ENCODE measurements at places on chromosomes 4 and X.

- no peak for DNase-seq
These were observed 3.4 kb upstream of the CPLX1 start for GRCh38 chr4:829291-829690.

DNA sequence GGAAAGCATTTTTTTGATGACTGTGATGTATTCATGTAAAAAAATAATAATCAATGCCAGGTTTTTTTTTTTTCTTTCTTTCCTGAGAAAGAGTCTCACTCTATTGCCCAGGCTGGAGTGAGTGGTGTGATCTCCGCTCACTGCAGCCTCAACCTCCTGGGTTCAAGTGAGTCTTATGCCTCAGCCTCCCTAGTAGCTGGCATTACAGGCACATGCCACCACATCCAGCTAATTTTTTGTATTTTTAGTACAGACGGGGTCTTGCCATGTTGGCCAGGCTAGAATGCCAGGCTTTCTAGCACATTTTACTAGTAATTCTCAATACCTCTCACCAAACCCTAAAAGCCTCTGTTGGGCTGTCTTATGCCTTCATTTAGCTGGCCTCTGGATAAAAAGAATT is 25.7 kb downstream of the GPM6B start:
- no peak for DNase-seq

DNA sequence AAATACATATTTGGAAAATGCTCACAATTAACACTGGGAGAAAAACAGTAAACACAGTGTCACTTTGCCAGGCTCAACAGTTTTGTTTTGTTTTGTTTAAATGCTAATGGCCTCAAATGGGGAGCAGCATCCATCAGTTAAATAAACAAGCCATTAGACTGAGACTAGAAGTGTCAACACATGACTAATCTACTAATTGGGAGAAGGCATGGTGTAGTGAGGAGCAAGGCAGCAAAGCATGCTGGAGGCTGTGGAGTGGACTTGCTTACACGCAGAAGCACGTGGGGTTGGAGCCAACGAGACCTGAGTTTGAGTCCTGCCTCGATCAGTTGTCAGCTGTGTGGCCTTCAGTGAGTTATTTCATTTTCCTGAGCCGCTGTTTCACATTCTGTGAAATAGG is 29.0 kb downstream of the UTP14A start:
- no peak for DNase-seq

GRCh38 chr4:68432320-68432719 is 14.9 kb upstream of the TMPRSS11E start:
- no peak for DNase-seq

GRCh38 chr4:168167714-168168284 is 75.5 kb downstream of the ANXA10 start:
- no peak for DNase-seq

DNA sequence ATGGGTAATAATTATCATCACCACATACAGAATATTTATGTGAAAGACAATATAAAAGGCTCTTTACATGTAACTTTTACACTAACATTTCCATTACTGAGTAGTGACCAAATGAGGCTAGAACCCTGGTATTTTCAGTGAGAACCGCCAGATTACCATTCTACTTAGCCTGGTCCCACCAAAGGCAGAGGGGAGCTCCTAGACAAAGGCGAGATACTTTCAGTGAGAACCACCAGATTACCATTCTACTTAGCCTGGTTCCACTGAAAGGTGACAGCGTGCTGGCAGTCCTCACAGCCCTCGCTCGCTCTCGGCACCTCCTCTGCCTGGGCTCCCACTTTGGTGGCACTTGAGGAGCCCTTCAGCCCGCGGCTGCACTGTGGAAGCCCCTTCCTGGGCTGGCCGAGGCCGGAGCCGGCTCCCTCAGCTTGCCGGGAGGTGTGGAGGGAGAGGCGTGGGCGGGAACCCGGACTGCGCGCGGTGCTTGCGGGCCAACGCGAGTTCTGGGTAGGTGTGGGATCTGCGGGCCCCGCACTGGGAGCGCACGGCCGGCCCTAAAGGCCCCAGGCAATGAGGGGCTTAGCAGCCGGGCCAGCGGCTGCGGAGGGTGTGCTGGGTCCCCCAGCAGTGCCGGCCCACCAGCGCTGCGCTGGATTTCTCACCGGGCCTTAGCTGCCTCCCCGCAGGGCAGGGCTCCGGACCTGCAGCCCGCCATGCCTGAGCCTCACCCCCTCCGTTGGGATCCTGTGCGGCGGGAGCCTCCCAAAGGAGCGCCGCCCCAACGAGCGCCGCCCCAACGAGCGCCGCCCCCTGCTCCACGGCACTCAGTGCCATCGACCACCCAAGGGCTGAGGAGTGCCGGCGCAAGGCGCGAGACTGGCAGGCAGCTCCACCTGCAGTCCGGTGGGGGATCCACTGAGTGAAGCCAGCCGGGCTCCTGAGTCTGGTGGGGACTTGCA is 1276.1 kb downstream of the PCDH7 start:
- DNase-seq, result no peak

GRCh38 chr4:186981161-186981560 is 257.5 kb upstream of the FAT1 start:
- DNase-seq, result no peak

GRCh38 chr4:115865736-115866135 is 752.3 kb upstream of the NDST4 start:
- no peak for DNase-seq

DNA sequence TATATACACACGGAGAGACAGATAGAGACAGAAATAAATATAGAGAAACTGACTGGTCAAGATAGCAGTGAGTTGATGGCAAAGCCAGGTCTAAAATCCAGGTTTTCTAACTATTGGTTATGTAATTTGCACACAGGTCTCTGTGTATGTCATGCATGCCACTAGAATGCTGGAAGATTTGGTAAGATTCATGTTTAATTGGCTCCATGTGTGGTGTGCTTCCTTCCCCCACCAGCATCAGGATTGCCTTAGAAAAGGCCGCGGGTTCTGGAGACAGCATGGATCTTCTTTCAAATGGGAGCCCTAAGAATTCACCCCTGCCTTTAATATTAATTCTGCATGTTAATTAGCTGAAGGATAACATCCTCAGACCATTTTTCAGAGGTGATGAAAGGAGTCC is 31.3 kb downstream of the HAND2 start:
- no peak for DNase-seq

GRCh38 chr4:7917669-7918068 is 22.0 kb downstream of the AFAP1 start:
- no peak for DNase-seq

DNA sequence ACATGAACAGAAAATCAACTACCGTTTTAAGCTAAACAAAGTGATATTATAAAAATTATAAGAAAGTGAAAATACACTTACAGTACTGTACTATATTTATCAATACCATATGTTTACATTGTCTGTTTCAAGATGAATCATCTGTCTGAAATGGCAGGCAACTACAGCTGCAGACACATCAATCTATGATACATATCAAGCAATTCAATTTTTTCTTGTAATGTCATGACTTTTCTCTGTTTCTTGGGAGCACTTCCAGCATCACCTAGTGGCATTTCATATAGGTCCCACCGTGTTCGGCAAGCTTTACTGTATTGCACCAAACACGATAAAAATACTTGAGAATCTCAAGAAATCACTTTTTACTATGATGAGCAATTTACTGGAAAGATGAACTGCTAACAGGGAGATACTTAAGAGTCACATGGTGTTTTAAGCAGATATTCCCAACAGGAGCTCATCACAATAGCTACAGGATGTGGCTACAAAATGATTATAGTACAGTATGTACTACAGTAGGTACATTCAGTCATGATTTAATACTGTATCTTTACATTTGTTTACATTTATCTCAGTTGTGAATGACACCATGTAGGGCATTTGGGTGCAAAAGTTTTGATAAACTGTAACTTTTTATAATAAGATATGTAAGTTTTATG is 207.4 kb downstream of the ADAM29 start:
- DNase-seq, result no peak

DNA sequence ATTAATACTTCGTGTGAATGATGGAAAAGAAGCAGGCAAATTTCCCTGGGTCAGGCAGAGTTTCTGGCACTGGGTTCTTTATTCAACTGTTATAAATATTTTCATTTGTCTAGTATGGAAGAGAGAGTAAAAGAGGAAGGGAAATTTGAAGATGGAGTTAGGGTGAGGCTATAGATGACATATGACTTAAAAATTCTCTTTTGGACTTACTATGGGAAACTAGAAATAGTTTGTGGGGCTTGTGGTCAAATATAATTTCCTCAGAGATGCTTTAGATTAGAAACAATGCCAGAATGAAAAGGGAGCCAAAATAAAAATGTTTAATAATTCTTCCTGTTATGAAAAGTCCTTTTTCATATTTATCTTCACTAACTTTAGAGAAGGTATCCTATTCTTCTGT is 103.2 kb downstream of the GC start:
- no peak for DNase-seq

DNA sequence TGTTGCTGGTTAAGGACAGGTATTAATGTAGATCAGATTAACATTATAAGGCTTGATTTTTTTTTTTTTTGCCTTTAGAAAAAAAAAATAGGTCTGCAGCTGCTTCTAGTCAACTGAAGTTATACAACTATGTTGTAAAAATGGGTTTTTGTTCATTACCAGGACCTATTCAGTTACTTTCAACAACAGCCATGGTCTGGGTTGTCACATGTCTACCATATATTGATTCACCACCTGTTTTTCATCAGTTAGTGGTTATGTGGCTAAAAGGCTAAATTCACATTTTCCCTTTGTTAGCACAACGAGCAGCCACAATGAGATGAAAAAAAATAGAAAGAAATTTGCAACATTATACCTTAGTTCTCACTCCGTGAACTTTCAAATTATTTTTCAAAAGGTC is 45.5 kb downstream of the GLRB start:
- DNase-seq, result no peak

- DNase-seq, result no peak
These were observed 178.0 kb upstream of the EMCN start for GRCh38 chr4:100695871-100696270.

- DNase-seq, result no peak
These were observed 46.8 kb downstream of the CRLF2 start for GRCh38 chrX:1165535-1166196.

GRCh38 chrX:155611302-155611701 is 1.4 kb downstream of the TMLHE start:
- no peak for DNase-seq

DNA sequence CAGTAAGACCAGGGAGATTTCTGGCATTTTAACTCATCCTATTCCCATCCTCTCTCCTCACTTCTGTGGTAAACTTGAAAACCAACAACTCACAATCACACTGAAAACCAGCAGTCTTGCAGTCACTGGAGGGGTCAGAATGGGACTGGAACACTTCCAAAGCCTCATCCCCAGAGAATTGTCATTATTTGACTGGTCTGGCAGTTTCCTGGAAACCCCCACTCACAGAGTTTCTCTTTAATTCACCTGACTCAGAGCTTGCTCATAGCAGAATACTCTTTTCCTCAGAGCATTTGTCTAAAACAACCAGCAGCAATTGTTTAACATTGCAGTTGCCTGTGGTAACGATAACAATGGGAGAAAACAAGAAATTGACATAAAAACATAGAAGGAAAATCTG is 7.3 kb upstream of the RAB9B start:
- no peak for DNase-seq

GRCh38 chrX:8105531-8105930 is 65.5 kb downstream of the VCX2 start:
- no peak for DNase-seq

- DNase-seq, result no peak
These were observed 202.2 kb upstream of the CXorf66 start for GRCh38 chrX:140167551-140167950.

- no peak for DNase-seq
These were observed 123.0 kb downstream of the CAMK2D start for GRCh38 chr4:113638562-113638832.

GRCh38 chr4:92382128-92382527 is 78.4 kb downstream of the GRID2 start:
- DNase-seq, result no peak

GRCh38 chr4:176534566-176534965 is 214.8 kb downstream of the SPCS3 start:
- DNase-seq, result no peak

- DNase-seq, result no peak
These were observed 24.6 kb upstream of the PDLIM3 start for GRCh38 chr4:185559915-185560281.

GRCh38 chr4:27182211-27182610 is 321.6 kb downstream of the STIM2 start:
- DNase-seq, result no peak

DNA sequence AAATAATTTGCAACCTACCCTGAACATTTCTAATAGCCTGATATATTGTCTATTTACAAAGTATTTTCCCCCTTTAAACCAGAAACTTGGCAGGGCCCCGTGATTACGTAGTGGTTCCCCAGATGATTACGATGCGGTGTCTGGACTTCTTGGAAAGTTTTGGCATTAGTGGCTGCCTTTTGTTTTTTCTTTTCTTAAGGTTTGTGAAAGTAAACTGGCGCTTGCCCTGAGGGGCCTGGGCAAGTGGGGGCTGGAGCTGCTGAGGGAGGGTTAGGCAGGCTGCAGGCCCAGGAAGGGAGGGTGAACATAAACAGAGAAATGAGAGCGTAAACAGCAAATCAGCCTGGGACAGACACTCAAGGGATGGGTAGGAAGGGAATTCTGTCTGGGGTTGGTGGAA is 123.6 kb upstream of the MSX1 start:
- DNase-seq, result no peak

DNA sequence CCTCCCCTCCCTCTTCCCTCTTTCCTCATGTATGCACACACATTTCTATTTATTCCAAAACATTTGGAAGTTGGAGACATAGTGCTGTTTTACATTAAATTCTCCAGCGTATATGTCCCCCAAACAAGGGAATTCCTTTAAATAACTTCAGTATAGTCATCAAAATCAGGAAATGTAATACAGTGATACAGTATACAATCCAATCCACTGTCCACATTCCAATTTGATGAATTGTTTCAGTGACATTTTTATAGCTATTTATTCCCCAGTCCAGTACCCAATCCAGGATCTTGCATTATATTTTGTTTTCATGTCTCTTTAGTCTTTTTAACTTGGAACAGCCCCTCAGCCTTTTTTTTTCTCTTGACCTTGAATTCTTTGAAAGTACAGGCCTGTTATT is 233.0 kb downstream of the DKK2 start:
- DNase-seq, result no peak

- DNase-seq, result no peak
These were observed 2.7 kb downstream of the TFE3 start for GRCh38 chrX:49040376-49040955.

- no peak for DNase-seq
These were observed 48.4 kb downstream of the MTM1 start for GRCh38 chrX:150616863-150617198.

- DNase-seq, result no peak
These were observed 32.3 kb downstream of the RASL11B start for GRCh38 chr4:52894443-52894842.
